SK-MEL-5 (cell line): ENCODE measurements at places on chromosomes 6 and 20. TPM values are rescaled to one million over a fixed set of nuclear protein-coding genes. Genes with fewer than 3 reads are reported as not detected.

GRCh38 chr20:54156522-54156921 lies 17.3 kb downstream of the CYP24A1 start:
- DNase-seq: no peak

GRCh38 chr6:71727632-71728294 lies 158.6 kb upstream of the RIMS1 start:
- no peak for DNase-seq

DNA sequence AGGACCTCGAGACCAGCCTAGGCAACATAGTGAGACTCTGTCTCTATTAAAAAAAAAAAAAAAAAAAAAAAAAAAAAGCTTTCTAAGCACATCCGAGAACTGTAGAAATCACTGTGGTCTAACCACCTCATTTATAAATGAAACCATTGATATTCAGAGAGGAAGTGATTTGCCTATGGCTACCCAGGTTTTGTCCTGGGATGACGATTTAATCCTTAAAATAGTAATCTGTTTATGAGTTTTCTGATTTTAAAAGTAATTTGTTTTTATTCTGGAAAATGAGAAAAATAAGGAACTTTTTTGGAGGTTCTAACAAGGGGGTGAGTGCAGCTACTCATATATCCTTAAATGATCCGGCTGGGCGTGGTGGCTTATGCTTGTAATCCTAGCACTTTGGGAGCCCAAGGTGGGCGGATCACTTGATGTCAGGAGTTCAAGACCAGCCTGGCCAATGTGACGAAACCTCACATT lies 6.5 kb upstream of the BTN3A2 start:
- DNase-seq: peak; percentile 94

- no peak for DNase-seq
Measured at GRCh38 chr6:168699631-168700295, 258.8 kb downstream of the SMOC2 start.

GRCh38 chr6:157323255-157323965 lies at the start of gene TMEM242:
TSS of gene TMEM242 (minus strand) at chr6:157323519. CDS start at chr6:157323499, 20 bp downstream.
- peak; percentile 88 for DNase-seq

DNA sequence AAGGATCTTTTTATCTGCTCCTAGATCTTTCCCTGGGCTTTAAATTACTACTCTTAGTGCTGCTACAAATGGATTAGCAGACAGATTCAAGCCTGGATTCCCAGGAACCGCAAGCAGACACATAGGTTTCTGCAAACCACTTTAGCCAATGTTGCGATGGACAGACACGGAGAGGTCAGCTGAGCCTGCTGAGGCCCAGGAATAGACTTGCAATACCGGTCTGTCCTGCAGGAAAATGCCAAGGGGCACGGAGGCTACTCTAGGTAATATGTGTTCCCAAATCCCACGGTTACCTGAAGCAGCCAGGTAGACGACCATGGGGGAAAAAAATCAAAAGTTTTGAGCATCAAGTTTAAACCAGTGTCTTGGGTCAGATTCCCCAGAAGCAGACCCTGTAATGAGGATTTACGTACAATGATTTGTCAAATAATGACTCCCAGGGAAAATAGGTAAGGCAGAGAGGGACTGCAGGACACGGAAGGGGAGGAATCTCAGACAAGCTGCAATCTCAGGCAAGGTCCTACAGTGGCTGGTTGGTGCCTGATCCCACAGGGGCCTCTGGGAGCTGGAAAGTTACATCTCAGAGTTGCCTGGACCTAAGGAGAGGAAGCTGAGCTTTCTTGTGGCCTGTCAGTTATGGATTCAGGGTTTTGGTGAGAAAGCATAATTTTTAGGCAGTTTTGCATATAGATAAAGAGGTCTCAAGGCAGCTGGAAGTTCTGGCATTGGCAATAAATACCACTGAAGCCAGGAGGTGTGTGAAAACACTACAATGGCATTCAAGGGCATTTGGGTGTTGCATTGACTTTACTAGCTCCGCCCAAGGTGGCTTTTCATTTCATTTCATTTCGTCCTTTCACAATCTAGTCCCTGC lies 12.5 kb downstream of the OTOR start:
- DNase-seq: no peak

GRCh38 chr6:39128106-39128505 lies 13.1 kb upstream of the SAYSD1 start:
- peak; percentile 46 for DNase-seq

DNA sequence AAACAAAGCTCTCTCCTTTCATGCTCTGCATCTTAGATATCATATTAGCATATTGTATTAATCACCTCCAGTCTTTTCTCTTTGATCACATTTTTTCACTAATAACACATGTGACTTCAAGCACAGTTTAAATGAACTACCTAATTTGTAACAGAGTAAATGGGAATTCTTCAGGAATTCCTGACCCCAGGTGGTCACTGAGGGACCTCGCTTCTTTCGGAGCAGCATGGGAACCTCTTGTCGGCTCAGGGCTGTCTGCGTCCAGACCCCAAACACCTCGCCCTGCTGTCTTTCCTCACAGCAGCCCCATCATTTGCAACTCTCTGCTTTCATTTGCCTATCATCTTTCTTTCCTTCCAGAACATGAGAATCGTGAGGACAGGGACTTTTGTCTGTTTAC lies 103.5 kb downstream of the DACT2 start:
- no peak for DNase-seq

DNA sequence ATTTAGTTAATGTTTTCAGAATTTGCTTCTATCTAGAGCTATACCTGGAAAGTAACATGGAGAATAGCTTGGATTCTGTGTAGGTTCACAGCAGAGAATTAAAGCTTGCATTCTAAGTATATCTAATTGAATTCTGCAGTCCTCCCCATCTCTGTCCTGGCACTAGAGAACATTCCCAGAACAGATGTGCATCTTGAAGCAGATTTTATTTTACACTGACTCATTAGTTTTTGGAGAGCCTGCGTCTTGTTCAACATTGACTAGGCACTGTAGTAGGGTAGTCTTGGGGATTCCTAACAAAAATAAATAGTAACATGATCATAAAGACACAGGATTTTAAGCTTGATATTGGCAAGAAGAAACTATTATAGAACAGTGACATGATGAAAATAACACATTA lies 36.2 kb upstream of the BAG2 start:
- no peak for DNase-seq

DNA sequence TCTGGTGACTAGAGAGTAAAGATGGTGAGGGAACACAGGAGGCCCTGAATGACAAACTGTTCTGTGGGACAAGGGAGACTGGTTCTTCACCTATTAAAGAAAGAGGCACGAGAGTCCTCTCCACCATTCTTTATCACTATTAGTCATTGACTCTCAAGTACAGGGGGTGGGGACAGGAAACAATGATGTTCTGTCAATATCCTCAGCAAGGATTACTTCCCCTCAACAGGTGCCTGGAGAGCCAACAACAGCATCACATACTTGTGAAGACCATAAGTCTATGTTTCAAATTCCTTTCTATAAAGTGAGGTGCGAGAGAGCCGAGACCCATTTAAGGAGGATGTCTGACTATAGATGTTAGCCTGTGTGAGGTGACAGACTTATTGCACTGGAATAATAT lies 72.4 kb upstream of the TBC1D7 start:
- DNase-seq: no peak

GRCh38 chr6:118223316-118223715 lies 316.3 kb downstream of the SLC35F1 start:
- no peak for DNase-seq

DNA sequence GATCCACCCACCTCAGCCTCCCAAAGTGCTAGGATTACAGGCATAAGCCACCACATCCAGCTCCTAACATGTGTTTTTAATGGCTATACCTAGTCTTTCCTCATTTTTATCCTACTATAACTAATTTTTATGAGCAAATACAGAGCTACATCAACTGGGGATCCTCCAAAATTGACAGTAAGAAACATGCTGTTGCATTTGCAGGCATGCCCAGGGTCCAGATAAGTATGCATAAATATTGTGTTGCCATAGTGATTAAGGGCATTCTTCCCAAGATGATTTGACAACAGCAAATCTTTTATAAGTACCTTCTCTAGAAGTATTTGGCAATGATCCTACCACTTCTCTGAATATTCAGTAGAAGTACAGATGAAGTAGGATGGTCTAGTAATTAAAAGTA lies 41.9 kb upstream of the MOXD1 start:
- no peak for DNase-seq

DNA sequence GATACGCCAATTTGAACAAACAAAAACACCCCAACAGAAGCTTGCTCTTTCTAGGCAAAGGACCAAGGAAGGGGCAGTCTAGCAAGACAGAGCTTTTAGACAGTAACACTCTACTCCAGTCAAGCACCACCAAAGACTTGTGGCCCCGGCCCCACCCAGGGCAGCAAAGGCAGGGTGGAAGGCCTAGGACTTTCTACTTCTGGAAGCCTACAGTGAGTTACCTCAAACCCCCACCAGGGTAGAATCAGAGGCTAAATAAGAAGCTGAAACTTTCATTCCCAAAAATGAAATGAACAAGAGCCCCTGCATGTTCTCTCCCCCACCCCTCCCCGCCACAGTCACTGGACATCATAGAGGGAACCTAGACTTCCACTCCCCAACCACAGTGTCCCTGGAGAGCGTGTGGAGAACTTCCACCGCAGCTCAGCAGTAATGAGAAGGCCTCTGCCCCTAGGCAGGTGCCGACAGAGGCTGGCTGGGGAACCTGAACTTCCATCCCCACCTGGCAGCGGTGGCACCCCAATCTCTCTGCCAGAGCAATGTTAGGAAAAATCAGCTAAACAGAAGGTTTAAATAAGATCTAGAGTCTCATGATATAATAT lies 40.0 kb downstream of the KATNA1 start:
- no peak for DNase-seq

DNA sequence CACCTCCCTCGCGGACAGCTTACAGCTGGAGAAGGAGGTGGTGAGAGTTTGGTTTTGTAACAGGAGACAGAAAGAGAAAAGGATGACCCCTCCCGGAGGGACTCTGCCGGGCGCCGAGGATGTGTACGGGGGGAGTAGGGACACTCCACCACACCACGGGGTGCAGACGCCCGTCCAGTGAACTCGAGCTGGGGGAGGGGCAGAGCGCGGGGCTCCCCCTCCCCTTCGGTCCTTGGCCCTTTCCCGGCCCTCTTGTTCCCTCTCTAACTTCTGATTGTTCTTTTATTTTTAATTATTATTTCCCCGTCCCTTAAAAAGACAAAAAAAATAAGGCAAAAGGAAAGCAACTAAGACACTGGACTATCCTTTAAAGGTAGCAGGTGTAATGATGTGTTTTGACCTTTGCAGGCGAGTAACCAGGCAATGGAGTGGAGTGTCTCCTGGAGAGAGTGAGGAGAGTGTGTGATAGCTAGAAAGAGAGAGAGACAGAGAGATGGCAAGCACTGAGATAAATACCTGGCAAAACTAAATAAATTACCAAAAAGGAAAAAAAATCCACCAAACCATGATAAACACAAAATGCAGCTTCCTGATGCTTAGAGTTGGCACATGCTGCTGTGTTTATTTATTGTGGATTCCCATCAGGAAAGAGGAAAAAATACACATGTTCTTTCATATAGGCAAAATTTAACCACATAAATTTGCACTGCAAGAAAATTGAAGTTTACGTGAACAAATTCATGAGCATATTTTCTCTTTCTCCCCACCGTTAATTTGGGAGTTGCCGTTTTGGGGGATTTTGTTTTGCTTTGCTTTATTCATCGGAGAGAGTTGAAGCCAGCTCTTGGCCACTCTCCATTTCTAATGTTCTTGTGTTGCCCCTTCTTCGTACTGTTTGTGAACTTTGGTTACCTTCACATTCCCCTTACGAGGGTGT lies 1.9 kb downstream of the POU3F2 start:
- DNase-seq: peak; percentile 31

DNA sequence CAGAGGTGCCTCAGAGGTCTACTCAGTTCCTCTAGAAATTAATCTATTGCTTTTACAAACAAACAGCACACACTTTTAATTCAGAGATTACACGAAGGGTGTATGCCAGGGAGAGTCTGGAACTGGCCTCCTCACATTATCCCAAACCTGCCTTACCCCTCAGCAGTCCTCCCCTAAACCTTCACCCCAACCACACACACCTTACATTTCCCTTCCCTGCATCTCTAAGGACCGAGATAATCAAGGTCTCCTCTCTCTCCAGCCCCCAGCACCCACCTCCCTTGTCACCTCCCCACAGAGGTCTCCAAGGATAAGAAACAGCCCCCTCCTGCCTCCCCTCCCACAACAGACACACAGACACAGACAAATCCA lies 6.1 kb downstream of the HLA-DRB1 start:
- DNase-seq: no peak

DNA sequence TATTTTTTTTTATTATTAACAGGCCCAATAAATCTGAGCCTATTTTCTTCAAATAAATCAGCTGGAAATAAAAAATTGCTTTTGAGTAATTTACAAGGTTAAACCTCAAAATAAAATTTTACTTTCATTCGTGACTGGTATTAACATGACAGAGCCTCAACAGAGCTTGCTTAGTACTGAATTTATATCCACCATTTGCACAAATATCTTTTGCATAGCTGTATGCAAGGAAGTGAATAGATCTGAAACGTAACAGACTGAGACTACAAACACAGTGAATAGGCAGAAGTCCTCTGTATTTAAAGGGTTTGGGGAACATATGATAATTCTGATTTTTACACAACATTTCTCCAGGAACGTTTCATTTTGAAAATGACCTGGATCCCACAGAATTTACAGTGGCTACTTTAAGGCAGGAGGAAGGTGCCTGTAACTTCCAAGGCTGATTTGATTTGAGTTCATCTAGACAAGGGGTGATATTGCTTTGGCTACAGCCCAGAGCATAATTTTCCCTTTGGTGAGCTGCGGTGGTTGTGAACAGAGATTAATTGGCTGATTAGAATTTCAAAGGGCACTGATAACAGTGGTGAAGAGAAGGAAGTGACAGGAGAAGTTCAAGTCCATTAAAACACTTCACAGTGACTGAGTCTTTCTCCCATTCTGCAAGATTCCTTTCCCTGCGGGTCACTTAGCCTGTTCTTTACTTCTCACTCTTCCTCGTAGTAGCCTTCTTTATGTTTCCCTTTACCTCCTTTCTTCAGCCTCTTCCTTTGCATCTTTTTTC lies 121.2 kb upstream of the SASH1 start:
- DNase-seq: no peak

DNA sequence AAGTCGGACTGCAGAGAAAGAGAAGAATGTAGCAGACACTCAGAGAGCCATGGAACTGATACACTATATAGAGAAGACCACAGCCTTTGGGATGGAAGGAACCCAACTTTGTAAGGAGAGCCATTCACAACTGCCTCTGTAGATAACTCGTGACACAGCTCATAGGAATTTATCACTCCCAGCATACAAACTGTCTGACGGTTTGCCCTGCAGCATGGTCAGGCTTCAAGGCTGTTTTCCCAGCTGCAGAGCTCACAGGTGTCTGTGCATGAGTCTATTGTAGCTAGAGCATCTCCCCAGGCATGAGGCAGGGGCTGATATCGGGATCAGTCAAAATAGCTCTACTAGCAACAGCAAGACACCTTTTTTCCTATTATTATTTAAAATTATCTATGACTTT lies 130.5 kb upstream of the DTNBP1 start:
- peak; percentile 46 for DNase-seq

DNA sequence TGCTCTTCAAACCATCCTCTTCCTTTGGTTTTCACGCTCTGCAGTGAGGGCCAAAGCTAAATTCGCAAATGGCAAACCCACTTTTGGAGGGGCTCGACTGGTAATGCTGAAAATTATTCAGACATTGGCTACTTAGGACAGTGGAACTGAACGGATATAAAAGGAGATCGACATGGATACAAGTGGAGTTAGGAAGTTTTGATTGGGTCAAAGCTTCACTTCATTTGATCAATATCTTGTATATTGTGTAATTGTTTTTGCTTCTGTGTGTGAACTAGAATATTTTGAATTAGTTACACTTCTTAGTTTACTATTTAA lies 1.2 kb downstream of the FAM8A1 start:
- no peak for DNase-seq

The OXT gene
- not detected in 2 replicates for total RNA-seq

The ROS1 gene
- not detected in 2 replicates for total RNA-seq

The CUTA gene
- 129 and 130 TPM in 2 replicates for total RNA-seq

The DEFB132 gene
- not detected in 2 replicates for total RNA-seq
